ENCODE measurements at places on chromosomes 12 and 14. TPM values are rescaled to one million over a fixed set of nuclear protein-coding genes. Genes with fewer than 3 reads are reported as not detected.

DNA sequence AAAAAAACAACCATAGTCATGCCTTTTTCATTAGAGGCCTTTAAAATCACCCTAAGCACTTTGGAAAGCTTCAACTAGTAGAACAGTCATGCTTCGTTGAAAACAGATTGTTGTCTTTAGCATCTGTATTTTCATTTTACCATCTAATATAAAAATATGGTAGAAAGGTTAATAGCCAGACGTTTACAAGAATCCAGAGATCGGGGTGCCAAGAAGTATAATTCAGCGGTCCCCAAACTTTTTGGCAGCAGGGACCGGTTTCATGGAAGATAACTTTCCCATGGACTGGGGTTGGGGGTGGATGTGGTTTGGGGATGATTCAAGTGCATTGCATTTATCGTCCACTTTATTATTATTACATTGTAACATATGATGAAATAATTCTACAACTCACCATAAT is 138.4 kb downstream of the GLT1D1 start:
- no peak for DNase-seq

DNA sequence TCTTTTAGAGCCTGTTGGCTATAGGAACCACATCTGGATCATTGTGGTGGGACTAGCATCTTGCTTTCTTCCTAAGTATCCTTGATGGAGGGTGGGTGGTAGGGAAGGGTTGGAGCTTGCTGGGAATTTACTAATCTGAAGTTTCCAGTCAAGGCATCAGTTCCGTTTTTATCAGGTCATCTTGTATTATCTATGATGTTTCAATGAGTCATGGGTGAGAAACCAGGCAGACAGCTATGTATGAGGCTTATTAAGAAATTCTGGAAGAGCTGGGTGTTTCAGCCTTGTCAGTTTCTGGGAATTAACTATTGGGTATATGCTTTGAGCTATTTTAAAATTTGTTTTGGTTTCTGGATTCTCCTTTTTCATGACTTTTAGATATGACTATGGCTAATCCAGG is 11.3 kb downstream of the TSFM start:
- no peak for DNase-seq

- no peak for DNase-seq
Observed at GRCh38 chr12:95487024-95487423, 13.1 kb downstream of the METAP2 start.

DNA sequence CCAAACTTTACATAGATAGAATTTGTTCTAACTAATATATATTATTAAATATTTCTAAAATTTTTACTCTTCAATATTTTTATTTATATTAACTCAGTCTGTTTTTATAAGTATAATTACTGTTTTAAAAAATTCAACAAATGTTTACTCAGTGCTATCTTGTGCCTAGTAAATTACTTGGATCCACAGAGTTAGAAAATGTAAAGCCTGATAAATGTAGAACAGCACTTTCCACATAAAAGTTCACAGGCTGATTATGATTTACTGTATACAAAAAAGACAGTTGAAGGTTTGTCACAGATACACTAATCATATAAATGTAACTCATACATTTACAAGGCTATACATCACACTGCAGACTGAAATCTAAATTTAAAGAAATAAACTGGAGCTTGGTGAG is 170.0 kb downstream of the FOXG1 start:
- no peak for DNase-seq

DNA sequence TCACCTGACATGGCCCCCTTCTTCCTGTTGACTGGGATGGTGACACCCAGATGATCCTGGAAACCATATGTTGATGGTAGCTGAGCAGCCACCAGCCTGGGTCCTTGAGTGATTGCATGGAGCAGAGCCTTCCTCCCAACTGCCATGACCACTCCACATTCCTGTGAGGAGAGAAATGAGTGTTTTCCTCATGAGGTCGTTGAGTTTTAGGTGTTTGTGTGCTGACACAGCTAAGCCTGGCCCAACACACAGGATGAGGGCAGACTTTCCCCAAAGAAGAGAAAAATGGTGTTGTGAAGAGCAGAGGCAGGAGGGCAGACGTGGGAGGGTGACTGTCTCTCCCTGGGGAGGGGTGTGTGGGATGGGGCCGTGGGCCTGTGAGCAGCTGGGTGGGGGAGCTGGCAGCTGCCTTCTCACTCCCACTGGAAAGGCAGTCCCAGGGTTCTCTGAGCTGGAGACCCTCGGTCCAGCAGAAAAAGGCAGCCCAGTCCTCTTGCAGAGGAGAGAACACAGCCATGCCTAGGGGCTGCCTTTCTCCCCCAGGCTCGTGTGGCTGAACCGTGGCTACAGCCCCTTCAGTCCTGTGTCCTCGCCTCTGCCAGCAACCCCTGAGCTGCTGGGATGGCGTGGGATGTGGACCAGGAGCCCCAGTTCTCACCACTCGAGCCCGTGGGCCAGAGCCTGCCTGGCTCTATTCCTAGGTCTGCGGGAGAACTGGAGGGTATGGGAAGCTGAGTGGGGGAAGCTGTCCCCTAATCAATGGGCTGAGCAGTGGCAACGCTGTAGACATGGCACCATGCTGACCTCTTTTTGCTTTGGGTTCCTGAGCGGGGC is 257.0 kb downstream of the ADGRD1 start:
- no peak for DNase-seq

Gene EML5
- total RNA-seq, result 0.10 TPM

Gene KRT79
- total RNA-seq, result not detected

Gene ESR2
- not detected for total RNA-seq

Gene SDR9C7
- total RNA-seq, result not detected

Gene C12orf54
- total RNA-seq, result not detected

Gene ATL1
- total RNA-seq, result 1.5 TPM
